ENCODE measurements at places on chromosomes 7 and 10.
A peak's percentile ranks its signal among the peaks of the same experiment; 100 is the strongest.

- no peak for DNase-seq
Measured at GRCh38 chr10:110078317-110078716, 70.5 kb downstream of the ADD3 start.

DNA sequence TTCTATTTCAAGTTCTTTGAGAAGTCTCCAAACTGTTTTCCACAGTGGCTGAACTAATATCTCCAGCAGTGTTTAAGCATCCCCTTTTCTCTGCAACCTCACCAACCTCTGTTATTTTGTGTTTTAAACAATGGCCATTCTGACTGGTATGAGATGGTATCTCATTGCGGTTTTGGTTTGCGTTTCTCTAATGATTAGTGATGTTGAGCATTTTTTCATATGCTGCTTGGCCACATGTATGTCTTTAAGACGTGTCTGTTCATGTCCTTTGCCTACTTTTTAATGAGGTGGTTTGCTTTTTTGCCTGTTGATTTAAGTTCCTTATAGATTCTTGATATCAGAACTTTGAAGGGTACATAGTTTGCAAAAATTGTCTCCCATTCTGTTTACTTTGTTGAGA is 156.6 kb upstream of the IMMP2L start:
- DNase-seq: no peak

GRCh38 chr7:34687529-34687928 is 29.5 kb downstream of the NPSR1 start:
- no peak for DNase-seq

GRCh38 chr7:19621740-19622139 is 87.1 kb downstream of the POLR1F start:
- DNase-seq: peak; percentile 12

- DNase-seq: no peak
Measured at GRCh38 chr10:120480065-120480600, 23.1 kb downstream of the PLPP4 start.

- DNase-seq: no peak
Measured at GRCh38 chr7:102061981-102062390, 224.7 kb upstream of the SH2B2 start.

DNA sequence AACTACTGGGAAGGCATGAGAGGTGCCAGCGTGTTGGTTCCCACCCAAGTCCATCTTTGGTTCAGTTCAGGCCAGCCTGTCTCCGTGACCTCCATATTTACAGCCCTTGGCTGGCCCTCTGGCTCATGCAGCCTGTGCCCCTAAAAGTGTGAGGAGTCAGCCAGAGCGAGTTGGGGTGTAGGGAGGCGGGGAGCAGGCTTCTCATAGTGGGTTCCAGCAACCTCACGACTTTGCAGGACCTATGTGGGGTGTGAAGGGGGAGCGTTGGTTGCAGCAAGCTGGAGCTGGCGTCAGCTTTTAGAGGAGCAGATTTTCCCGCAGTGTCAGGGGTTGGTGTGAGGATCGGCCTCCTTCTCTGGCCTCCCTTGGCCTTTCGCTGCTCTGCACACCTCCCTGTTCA is 9.8 kb downstream of the TSPAN14 start:
- no peak for DNase-seq

- DNase-seq: no peak
Measured at GRCh38 chr7:91373111-91373800, 109.0 kb downstream of the FZD1 start.

- no peak for DNase-seq
Measured at GRCh38 chr7:66946545-66946944, 25.5 kb downstream of the TMEM248 start.

- DNase-seq: no peak
Measured at GRCh38 chr7:46568420-46569132, 647.5 kb upstream of the IGFBP3 start.

DNA sequence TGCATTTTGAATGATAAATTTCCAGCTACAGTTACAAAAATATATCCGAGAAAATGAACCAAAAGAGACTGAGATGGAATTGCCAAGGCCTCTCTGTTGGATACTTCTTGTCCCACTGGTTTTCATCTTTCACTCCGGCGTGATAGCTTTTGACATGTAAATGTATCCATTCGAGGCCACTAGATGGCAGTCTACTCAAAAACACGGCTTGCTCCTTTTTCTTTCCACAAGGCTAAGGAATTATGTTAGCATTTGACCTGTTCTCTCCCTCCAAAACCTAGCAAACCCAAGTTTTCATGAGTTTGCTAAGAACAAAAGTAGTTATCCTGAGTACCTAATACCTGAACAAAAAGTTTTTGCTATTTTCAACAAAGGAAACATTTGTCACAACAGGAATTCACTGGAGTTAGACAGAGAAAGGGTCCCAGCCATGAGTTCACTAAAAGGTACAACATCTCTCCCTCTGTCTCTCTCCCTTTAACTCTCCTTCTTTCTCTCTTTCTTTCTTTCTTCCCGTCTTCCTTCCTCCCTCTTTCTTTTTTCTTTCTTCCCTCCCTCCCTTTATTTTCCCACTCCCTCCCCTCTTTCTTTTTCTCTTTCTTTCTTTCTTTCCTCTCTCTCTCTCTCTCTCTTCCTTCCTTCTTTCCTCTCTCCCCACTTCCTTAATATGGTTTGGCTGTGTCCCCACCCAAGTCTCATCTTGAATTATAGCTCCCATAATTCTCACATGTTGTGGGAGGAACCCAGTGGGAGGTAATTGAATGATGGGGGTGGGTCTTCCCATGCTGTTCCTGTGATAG is 207.9 kb upstream of the MYO3A start:
- DNase-seq: peak; percentile 39

DNA sequence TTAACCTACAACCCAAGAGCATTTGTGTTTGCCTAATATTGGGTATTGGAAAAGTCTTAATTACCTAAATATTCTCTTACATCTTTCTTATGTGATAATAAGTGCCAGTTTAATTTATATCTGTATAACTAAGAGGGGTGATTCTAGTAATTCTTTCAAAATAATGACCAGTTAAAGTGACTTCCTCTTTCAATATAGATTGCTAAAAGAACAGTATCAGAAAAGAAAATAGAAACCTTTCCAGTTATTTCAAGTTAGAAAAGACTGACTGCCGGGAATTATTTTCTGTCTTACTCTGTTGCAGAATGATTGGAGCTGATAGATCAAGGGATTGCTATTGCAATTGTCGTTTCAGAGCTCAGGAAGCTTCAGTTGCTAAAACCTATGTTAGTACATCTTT is 525.0 kb upstream of the SEMA3D start:
- DNase-seq: no peak

GRCh38 chr10:13231808-13232207 is 2.4 kb downstream of the UCMA start:
- no peak for DNase-seq

GRCh38 chr7:55438757-55439525 is 73.8 kb downstream of the LANCL2 start:
- peak; percentile 80 for DNase-seq

DNA sequence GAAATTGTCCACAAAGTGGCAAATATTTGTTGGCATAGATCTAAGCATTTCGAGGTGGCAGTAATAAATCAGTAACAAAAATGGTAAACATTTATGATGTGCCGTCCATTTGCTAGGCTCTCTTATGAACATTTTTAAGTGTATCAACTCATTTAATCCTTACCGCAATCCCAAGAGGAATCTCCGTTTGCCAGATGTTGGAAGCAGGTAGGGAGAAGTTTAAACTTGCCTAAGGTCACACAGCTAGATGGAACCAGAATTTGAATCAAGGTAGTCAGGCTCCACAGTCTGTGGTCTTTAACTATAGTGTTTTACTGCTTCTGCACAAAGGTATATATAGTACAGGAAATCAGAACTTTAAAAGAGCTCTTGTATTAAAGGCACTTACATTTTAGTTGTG is 2.6 kb downstream of the MKLN1 start:
- DNase-seq: no peak

DNA sequence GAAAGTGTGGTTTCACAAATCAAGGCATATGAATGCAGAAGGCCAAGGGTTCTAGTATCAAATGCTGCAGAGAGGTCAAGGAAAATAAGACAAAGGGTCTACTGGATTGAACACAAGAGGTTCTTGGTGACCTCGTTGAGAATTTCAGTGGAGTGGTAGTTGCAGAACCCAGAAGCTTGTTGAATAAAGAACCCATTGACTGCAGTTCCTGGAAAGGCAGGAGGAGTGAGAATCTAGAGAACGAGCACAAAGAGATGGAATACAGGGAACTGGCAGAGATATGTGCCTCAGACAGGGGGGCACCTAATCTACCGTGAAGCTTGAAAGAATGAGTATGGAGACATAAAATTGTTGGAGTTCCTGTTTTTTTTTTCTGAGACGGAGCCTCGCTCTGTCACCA is 3.5 kb upstream of the SEPTIN7 start:
- DNase-seq: no peak

DNA sequence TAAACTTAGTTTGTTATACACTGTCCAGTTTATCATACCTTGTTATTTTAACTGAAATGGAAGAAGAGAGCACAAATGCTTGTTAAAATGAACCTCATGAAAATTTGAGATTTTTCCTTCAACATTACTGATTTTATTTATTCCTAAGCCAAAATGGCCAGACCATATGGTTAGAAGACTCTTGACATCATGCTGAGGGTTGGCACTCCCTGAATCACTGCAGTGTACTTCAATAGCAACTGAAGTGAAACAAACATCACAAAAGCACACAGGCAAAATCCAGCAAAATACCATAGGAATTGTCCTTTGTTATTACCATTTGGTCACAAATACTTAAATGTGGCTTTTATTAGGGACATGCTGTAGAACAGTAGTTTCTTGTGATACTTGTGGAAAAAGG is 347.8 kb downstream of the NXPH1 start:
- no peak for DNase-seq

DNA sequence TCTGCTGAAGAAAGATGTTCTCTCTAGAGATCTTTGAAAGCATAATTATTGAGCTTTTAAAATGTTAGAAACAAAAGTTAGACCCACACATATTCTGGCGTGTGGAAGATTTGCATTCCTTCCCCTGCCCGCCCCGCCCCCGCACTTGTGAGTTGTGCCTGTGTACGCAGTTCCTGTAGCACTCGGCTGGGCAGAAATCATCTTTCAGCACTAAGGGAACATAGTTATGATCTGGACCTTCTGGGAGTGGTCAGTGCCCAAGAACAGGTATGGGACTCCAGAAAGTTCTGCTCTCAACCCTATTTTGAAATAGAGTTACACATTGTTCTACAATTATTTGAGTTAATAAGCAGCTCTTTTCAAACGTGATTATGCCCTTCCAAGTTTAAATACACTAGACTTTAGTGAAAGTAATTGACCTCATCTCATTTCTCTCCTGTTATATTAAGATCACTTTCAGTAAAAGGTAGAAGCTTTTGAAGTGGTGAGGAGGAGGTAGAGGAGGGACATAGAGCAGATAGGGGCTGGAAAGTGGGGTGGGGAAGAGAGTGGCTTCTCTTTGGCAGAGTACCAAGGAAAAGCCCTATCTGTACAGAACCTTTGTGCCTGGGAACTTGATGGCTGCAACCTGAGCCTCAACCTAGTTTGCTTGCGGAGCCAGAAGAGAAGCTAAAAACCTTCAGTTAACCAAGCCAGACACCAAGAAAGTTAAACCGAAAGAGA is 5.7 kb downstream of the BLVRA start:
- no peak for DNase-seq

DNA sequence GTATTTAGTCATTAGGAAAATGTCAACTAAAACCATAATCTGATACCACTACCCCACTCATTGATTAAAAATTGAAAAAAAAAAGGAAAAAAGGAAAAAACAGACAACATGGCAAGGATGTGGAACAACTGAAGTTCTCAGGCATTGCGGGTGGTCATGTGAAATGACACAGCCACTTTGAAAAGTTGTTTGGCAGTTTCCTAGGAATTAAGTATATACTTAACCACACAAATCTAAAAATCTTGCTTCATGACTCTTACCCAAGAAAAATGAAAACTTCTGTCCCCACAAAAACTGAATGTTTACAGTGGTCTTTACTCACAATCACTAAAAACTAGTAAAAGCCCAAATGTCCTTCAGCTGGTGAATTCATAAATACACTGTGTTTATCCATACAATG is 254.5 kb downstream of the AHR start:
- no peak for DNase-seq

DNA sequence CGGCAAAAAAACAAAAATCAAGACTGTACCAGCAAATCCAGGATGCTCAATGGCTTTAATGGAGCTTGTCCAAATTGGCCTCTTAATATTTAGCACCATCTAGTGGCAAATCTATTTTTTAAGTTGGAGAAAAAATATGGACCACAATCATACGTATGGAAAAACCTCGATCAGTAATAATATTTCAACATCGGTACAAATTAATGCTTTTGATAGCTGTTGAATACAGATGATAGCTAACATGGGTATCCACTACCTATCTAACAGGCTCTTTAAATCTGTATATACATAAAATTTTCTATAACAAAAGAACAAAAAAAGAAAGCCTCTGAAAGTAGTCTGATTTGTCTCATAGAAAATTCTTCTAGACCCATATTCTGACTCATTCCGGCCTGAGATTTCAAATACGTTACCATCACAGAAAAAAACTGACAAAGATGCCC is 29.2 kb downstream of the COA1 start:
- DNase-seq: peak; percentile 36

DNA sequence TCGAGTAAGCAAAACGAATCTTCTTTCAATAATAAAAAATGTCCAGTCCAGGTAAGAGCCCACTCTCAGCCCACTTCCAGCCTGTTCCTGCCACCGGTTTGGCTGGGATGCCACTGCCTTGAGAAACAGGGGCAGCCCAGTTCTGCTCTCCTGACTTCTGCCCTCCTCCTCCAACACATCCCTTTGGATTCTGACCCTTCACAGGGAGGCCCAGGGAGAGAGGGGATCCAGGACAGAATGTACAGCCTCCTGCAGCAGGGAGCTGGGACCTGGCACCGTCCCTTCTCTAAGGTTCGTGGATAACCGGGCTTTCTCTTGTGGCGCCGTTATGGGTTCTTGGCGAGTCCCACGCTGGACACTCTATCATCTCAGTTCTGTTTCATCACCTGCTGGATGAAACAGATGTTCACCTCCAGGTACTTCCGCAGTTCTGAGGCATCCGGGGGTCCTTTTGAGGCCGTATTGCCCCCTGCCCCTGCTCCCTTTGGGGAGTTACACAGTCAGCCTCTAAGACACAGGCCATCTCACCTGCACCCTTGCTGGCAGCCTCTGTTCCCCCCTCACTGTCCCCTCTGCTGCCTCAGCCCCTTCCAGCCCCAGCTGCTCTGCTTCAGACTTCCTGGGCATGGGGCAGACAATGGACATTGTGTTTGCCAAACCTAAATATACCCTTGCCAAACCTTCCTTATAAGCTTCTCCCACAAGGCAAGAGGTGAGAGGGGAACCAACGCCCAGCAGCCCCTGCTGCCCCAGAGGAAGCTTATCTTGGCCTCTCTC is 203.8 kb upstream of the ZMIZ1 start:
- no peak for DNase-seq
